ENCODE measurements at places on chromosomes 4 and X. TPM values are rescaled to one million over a fixed set of nuclear protein-coding genes. Genes with fewer than 3 reads are reported as not detected.
A peak's percentile ranks its signal among the peaks of the same experiment; 100 is the strongest.

The ZC4H2 gene
- 14.1 TPM for total RNA-seq

The NPY5R gene
- 4.5 TPM for total RNA-seq

DNA sequence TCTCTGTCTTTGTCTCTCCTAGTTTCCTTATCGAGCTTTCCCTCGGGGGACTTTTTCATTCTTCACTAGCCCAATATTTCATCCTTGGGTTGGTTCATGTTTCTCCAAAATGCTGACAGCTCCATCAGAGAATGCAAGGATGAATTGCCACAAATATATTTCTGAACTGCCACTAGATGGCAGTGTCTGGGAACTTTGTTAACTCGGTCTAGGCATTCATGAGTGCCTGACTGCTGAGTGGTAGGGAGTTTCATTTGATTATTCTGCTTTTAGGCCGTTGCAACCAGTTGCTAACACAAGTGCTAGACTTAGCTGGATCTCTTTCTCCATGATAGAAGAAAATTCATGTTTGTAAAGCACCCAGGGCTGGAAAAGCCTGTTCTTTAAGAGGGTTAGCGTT is 73.5 kb upstream of the RAP2C start:
- peak; percentile 13 for DNase-seq

The ZCCHC18 gene
- total RNA-seq: 18.1 TPM

The ENAM gene
- total RNA-seq: not detected

The UCHL1 gene
- 554 TPM for total RNA-seq

The FAM9C gene
- not detected for total RNA-seq

The FAT1 gene
- 85.3 TPM for total RNA-seq

The MAOA gene
- 11.3 TPM for total RNA-seq
